ENCODE measurements at places on chromosomes 11 and 22.
A peak's percentile ranks its signal among the peaks of the same experiment; 100 is the strongest.

- no peak for DNase-seq
Measured at GRCh38 chr11:2256293-2256913, 14.0 kb downstream of the ASCL2 start.

DNA sequence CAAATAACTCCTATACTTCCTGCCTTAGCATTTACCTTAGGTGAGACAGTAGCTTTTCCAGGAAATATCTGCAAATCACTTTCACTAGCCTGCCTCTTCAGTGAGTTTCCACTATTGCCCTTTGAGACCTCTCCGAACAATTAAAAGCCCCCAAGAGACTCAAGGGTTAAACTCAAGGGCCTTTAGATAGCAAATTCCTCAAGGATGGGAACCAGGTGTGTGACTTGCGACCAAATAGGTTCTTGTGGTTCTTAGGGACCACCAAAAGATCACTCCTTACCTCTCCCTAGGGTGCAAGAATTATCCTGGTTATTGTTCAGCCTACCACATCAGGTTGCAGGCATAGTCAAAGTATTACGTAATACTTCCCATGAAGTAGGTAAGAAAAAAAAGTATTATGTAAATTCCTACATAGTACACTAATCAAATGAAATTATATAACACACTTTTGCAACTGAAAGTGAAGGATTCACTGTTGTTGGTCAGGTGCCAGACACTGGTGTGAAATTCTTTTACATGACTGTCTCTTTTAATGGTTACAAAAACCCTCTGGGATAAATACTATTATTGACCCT is 1.4 kb upstream of the RDX start:
- DNase-seq, result peak; percentile 32

- no peak for DNase-seq
Measured at GRCh38 chr11:116373104-116373944, 399.5 kb downstream of the BUD13 start.

DNA sequence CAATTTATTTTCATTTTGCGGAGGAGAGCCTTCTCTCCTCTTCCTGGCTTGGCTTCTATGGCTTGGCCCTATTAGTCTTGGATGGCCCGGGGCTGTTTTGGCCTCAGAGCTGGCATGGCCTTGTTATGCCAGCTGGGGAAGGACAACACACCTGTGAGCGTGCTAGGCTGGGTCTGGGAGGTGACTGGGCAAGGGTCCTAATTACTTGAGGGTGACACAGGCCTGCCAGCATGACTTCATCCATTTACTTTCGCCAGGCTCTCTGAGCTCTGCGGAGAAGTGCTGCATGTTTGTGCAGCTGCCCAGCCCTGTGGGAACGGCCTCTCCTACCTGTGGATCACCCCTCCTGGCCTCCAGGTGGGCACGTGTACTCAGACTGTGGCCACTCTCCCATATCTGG is 153.6 kb downstream of the SNX19 start:
- no peak for DNase-seq

DNA sequence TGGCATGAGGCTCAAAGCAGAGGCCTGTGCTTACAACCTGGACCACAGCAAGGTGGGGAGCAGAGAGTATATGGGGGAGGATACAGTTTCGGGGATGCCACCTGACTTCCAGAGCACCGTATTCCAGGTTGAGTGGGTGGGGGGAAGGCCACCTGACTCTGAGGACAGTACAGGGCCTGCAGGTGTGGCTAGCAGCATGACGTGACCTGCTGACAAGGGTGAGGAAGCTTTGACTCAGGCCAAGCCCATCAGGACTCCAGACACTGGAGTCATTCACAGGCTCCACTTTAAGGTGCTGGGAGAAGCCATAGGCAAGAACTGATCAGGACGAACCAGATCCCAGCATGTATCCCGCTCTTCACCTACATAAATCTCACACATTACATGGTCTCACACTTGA is 34.6 kb upstream of the CRTAM start:
- DNase-seq, result no peak

DNA sequence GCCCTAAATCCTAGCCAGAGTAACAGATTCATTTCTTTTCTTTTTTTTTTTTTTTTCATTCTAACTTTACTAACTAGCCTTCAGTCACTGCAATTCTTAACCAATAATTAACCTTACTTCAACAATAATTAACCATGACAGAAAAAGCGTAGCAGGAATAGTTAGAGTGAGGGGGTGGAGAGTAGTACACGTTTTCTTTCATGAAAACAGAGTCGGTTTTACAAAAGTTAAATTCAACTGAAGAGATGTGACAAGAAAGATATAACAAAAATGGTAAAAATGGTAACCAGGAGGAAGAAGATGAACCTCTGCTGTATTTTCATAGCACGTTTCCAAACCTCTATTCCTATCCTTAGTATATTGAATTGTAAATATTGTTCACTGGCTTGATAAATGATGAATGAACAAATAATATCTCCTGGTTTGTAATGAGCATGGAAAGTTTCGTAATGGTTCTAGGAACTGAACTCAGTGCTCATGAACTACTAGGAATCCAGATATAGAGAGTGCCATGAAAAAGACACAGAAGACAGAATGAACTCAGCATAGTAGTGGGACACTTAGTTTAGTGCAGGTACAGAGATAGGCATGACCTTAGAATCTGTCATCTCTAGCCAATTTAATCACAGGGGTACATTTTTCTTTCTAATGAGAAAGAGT is 116.5 kb upstream of the ANO5 start:
- DNase-seq, result no peak

- DNase-seq, result no peak
Measured at GRCh38 chr11:14334893-14335292, 24.1 kb downstream of the RRAS2 start.

- DNase-seq, result no peak
Measured at GRCh38 chr11:45679806-45680205, 14.4 kb upstream of the CHST1 start.

DNA sequence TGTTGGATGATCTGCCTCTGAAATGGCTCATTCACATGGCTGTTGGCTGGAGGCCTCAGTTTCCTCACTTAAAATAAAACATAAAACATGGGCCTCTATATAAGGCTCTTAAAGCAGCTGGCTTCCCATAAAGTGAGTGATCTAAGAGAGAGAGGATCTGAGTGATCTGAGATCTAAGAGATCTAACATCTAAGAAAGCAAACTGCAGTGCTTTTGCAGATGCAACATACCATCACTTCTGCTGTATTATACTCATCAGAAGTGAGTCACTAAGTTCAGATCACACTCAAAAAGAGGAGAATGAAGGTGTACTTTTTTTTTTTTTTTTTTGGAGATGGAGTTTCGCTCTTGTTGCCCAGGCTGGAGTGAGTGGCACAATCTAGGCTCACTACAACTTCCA is 18.1 kb upstream of the HSPA8 start:
- DNase-seq, result no peak

GRCh38 chr11:12402025-12402424 is 24.7 kb downstream of the PARVA start:
- peak; percentile 51 for DNase-seq

DNA sequence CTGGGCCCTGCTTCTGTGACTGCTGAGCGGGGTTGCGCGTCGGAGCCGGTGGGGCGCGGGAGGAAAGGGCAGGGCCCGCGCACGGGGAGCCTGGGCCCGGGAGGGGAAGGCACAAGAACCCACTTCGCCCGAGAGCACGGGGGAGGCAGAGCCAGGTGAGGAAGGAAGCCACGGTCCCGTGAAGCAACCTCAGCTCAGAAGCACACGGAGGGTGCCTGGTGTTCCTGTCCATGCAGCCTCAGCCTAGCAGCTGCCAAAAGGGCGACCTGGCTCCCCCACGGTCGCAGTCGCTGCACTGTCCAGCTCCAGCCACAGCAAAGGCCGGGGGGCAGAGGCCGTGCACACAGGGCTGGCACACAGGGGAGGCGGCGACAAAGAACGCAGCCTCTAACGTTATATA is 9.3 kb upstream of the CDC42BPG start:
- DNase-seq, result no peak

GRCh38 chr11:21561581-21561980 is 631.3 kb upstream of the ANO5 start:
- DNase-seq, result peak; percentile 77

- DNase-seq, result peak; percentile 92
Measured at GRCh38 chr22:27170491-27170890, 513.1 kb downstream of the MIAT start.

DNA sequence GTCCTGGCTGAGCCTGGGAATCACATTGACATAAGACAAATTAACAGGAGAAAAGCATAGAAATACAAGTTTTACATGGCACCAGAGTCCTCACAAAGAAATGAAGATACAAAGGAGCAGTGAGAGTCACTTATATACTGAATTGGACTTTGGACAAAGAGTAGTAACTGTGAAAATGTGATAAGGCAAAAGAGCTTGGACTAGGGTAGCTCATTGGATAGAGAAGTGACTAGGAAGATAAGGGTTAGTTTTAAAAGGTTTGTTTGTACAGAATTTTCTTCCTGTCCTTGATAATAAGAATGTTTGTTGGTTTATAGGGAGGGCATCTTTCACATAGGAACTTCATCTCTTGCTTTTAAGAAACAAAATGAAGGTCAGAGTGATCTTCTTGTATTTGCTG is 17.9 kb upstream of the NUCB2 start:
- no peak for DNase-seq

DNA sequence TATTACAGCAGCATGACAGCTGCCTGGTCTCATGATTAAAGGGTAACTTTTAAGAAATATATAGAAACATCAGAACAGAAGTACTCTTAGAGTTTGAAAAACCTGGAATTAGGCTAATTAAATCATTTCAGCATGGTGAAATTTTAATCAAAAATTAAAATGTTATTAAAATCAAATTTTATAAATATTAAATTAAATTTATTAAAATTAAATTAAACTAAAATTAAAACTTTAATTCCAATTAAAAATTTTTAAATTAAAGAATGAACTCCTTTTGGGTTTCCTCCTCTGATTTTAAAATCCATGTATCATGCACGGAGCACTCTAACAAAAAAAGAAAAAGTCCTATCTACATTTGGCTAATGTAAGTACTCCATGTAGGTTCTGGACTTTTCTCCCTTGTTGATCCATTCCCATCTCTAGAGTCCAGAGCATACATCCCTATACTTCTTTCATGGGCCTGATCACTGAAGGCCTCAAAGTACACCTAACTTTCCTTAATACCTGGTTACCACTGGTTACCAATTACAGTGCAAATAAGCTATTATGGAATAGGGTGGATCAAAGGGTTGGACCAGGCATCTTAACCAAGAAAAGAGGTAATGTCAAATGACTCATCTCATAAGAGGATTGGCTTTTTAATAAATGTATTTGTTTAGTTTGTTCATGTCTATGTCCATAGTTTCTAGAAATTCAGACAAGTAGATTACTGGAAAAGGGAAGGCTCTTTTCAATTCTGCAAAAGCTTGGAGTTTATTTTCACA is 48.4 kb upstream of the MUC15 start:
- DNase-seq, result no peak

DNA sequence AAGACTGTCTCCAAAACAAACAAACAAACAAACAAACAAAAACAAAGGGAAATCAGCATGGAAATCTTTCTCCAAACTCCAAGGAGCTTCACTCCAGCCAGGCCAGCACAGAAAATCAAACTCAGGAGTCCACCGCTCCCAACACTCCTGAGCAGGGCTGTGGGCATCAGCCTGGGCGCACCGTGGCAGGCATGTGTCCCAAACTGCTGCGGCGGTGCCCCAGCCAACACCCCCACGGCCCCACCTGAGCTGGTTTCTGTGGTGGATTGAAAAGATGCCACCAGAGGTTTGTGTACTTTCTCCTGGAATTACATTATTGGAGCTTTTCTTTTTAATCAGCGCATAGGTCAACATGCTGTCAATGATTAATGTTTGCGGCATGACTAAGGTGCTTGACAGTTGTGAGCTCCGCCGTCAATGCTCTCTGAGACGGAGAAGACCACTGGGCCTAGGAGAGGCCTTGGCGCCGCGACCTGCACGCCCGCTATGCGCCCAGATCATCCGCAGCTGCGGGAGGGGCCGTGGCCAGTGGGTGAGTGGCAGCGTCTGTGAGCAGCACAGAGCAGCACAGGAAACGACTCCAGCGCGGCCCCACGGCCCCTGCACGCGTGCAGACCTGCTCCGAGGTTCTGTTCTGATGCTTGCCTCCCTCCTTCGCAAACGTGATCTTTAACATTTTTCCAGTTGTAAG is 18.1 kb downstream of the DRD4 start:
- no peak for DNase-seq

DNA sequence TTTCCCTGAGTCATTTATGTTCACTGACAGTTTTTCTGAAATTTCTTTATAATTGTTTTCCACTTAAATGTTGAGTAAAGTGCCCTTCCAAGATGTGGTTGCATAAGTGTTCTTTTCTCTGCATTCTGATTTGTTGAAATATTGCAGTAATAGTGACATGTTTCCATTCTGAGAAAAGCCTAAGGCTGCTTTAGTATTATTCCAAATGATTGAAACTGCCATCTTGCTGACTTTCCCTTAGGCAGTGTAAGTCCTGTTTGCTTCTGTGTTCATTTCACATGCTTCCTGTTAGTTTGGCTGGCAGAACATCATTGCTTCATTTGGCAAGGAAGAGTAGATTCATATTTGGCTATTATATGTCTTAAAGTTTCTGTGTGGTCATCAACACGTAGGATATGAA is 146.5 kb downstream of the ELP4 start:
- peak; percentile 2 for DNase-seq

DNA sequence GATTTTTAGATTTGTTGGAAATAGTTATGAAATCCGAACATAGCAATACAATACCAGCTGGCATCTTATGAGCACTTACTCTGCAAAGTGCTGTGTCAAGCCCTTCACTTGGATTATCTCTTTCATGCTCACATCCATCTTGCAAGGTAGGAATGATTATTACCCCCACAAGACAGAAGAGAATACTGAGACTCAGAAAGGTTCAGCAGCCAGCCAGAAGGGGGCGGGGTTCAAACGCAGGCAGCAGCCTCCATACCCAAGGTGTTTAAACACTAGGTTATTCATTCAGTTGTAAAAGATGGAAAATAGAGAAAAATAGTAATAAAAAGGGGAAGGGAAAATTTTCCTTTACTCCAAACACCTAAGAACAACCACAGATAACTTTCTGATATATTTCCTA is 158.5 kb downstream of the CCDC34 start:
- no peak for DNase-seq

GRCh38 chr11:100939571-100939970 is 190.0 kb downstream of the PGR start:
- peak; percentile 20 for DNase-seq

DNA sequence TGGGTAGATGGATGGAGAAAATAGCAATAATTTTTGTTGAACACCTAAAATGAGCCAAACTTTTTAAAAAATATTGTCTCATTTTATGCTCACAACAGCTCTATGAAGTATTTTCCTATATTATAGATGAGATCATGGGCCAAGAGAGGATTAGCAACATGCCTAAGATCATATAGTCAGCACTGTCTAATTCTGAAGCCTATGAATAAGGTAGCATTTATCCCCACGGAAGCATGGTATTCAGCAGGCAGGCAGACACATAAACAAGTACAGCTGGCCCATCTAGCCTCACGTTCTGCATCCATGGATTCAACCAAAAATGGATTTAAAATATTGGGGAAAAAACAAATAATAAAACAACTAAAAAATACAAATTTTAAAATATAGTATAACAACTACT is 21.9 kb upstream of the RAB30 start:
- no peak for DNase-seq

GRCh38 chr11:125625225-125625629 is 264 bp downstream of the CHEK1 start:
- DNase-seq, result no peak

Data from fibroblast of skin of abdomen (primary cell).